ENCODE measurements at places on chromosomes 11 and 22.

DNA sequence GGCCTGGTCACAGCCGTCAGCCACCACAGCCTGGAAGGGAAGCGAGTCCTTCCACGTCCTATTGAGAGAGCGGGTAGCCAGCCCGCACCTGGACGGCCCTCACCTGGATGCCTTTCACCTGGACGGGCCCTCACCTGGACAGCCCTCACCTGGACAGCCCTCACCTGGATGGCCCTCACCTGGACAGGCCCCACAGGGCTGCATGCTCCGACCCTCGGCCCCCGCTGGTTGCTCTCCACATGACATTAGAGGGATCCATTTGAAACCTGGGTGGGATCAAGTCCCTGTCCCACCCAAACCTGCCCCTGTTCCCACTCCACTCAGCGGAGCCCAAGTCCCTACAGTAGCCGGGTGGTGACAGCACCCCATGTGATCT lies 3.7 kb downstream of the C1QTNF6 start:
- DNase-seq, result no peak

GRCh38 chr11:102589047-102589459 lies 36.1 kb downstream of the MMP20 start:
- DNase-seq, result no peak

- DNase-seq, result no peak
These were observed 145.6 kb downstream of the WNT7B start for GRCh38 chr22:45831394-45831793.

GRCh38 chr11:70032943-70033710 lies 45.0 kb upstream of the ANO1 start:
- DNase-seq, result no peak

DNA sequence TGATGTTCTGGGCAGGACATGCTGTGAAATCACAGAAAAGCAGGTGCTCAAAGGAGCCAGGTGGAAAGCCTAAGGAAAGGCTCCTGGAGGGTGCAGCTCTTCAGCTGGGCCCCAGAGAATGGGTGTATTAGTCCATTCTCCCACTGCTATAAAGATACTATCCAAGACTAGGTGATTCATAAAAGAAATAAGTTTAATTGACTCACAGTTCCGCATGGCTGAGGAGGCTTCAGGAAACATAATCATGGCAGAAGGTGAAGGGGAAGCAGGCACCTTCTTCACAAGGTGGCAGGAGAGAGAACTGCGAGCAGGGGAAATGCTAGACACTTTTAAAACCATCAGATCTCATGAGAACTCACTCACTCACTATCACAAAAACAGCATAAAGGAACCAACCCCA lies 43.1 kb upstream of the DEUP1 start:
- no peak for DNase-seq

DNA sequence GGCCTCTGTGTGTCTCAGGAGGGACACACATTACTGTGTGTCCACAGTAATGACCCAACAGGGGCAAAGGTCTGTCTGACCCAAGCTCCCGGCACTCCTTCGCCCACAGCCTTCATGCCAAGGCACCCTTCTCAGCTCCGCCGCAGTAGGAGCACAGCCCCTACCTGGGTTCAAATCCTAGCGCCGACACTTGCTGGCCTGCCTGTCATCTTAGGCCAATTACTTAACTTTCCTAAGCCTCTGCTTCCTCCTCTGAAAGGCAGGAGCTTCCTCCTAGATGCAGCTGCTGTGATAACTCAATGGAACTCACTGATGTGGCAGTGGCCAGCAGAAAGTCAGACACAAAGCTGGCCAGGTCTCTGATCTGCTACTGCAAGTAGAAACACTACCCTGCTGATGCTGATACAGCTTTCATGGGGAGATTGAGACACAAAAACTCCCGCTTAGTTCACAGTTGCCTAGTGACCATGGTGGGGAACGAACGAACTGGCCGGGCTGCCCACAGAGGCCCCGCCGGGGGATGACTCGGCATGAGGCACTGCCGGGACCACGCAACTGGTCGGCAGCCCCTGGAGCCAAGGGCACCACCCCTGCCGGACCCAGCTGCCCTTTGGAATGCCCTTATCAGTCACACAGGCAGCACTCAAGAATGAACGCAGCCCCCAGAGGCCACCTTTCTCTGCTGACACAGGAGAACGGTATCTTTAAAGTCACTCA lies 8.1 kb downstream of the EHD1 start:
- no peak for DNase-seq

GRCh38 chr11:13663631-13664071 lies 4.8 kb upstream of the FAR1 start:
- DNase-seq, result no peak

DNA sequence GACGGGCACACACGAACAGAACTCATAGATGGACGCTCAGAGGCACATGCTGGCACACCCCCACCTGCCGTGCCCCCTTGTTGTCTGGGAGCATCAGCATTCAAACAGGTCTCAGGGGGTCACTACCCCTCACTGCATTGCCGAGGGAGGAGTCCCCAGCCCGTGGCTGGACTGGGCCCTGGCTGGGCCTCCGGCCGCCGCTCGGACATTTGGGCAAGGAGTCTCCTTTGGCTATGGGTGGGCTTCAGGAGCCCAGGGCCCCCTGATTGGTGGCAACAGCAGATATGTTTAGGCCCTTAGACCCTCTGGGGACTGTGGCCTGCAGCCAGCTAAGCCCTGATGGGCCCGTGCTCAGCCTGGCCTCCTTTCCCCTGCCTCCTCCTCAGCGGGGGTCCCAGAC lies 41.9 kb downstream of the FLRT1 start:
- DNase-seq, result no peak

DNA sequence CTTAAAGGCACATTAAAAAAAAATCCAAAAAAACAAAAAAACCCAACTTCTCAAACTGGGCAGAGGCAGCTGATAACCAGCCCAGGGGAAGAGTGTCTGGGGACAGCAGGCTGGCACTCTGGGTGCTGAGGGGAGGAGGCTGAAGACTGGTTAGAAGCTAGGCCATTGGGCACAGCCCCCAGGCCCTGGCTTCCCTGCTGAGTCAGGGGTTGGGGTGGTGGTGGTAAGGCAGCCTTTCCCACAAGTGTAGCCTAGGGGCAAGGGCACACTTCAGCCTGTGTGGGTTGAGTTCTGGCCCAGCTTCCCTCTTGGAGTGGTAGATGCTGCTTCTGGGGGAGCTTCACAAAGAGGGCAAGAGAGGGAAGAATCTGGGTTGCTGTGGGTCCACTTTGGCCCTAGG lies 16.3 kb upstream of the ARFGAP3 start:
- no peak for DNase-seq

GRCh38 chr11:128525411-128526243 lies 61.7 kb downstream of the ETS1 start:
- no peak for DNase-seq

GRCh38 chr11:122319691-122320620 lies 203.9 kb upstream of the BLID start:
- DNase-seq, result no peak

GRCh38 chr11:116721988-116722387 lies 50.8 kb downstream of the BUD13 start:
- no peak for DNase-seq

- no peak for DNase-seq
These were observed 62.1 kb downstream of the LRP5 start for GRCh38 chr11:68374531-68374930.

- peak; percentile 23 for DNase-seq
These were observed 1.7 kb downstream of the PDE3B start for GRCh38 chr11:14645015-14645912.

DNA sequence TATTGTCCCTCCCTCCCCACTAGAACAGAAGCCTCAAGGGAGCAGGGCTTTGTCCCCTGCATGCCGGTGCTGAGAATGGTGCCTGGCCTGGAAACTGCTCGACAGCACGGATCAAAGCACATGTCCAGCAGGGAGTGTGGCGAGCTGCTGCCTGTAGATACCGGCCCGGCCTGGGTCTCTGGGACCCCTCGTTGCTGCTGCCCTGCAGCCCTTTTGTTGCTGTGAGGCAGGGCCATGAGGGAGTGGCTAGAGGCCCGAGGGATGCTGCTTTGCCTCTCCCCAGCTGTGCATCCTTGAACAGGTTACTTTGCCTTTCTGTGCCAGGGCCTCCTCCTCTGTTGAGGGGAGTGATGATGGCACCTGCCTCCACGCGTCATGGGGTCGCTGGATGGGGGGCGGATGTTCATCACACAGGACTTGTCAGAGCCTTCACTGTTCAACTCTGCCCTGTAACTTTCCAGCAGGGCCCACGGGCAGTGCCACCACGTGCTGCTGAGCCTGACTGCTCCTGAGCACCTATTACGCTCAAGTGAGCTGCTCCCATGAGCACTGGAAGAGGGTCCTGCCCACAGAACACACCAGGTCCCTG lies 15.3 kb upstream of the PARVG start:
- DNase-seq, result no peak

GRCh38 chr22:27204280-27204679 lies 546.9 kb downstream of the MIAT start:
- DNase-seq, result no peak

DNA sequence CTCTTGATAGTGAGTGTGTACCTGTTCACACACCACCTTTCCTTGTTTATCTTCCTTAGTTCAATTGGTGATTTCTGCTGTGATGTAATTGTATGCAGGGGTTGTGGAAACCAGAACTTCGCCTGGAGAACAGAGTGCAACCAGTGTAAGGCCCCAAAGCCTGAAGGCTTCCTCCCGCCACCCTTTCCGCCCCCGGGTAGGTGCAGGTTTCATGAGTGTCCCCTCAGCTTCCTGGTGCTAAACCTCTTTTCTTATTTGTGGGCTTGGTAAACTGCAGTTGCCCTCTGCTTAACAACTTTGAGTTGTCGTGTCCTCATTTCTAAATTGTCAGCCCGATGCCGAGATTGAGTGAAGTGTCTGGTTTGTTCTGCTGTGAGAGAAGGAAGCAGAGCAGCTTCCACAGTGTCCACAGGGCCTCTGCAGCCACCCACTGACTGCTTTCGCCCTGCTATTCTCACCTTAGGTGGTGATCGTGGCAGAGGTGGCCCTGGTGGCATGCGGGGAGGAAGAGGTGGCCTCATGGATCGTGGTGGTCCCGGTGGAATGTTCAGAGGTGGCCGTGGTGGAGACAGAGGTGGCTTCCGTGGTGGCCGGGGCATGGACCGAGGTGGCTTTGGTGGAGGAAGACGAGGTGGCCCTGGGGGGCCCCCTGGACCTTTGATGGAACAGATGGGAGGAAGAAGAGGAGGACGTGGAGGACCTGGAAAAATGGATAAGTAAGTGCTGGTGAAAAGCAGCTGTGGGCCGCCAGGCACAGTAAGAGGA lies 7.1 kb upstream of the GAS2L1 start:
- no peak for DNase-seq

DNA sequence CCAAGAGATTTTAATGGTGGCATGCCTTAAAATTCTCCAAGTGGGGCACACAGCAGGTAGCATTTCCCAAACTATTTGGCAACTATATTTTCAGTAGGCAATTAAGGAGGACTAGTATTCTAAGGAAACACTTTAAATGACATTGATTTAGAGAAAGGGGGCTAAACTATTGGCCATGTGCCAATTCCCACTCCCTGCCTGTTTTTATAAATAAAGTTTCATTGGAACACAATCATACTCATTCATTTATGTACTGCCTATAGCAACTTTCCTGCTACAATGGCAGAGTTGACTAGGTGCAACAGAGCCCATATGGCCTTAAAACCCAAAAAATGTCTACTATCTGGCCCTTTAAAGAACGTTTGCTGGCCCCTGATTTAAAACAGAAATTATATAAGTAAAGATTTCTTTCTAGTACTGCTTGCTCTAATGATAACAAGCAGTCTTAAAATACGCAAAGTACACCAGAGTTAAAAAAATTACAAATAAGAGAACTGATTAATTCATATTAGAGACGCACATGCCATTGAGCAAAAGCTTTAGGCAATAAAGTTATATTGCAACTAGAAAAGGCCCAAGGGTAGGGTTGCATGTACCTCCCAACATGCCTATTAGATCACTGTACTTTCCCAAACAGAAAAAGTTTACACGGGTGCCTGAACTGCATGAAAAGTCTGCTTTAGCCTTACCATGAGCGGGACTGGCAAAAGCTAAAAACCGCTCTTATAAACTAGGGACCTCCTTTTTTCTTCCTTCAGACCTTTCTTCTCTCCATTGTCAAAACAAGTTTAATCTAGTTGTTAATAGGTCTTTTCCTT lies 14.2 kb downstream of the E2F8 start:
- no peak for DNase-seq

- DNase-seq, result no peak
These were observed 7.3 kb downstream of the KCNJ11 start for GRCh38 chr11:17381156-17381555.

DNA sequence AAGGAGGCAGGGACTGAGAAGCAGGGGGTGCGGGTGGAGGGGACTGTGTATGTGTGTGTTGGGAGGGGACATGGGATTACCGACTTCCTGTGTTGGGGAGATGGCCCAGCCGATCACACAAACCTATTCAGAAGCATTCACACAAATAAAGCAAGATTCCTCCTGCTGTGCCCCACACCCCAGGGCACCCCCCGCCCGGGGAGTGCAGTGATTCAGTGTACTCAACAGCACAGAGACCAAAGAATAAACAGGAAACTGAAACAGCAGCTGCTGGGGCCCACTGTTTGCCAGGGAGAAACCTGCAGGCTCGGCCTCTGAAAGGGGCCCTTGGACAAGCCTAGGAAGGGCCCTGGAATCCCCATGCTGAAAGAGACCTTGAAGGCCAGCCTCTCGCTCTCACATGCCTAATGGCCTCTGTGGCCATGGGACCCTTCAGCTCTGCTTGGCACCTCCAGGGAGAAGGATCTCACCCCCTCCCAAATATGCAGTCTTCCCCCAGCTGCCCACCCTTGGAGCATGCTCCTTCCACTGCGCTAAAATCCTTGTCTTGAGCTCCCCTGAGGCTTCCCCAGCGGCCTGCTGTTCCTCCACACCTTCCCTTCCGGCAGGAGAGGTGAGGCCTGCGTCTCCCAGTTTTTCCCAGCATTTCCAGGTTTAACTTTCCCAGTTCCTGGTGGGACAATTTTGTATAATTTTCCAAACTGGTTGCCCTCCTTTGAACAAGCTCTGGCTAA lies 72.9 kb downstream of the CSNK2A3 start:
- DNase-seq, result no peak

GRCh38 chr22:44355716-44356070 lies 42.9 kb upstream of the SHISAL1 start:
- DNase-seq, result no peak

DNA sequence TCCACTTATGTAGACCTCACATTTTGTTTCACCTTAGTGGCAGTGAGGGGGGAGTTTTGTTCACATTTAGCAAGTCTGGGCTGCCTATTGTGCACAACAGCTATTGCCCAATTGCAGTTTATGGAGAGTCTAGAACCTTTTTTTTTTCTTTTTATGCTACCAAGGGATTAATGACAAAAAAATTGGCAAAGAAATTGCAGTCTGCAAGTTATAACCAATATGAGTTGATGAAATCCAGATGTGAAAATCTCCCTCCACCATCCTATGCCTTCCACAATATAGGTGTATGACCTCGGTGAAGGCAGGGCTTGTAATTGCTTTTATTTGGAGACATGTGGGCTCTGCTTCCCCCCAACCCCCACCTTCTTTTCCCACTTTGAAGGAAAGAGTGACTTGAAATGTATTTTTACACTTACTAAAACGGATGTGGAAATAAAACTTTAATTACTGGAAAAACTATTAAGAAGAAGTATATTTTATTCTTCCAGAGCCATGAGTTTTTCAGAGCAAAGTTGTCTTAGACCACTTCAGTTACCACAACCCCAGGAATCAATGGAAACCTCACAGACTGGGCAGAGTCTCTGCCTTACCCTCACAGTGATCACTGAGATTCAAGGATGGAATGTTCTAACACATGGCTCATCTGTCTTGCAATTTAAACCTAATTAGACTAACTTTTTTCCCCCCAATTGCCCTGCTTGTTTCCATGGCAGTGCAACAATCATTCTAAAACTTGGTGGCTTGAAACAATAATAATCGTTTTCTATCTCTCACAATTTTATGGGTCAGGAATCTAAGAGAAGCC lies 120.8 kb upstream of the SLC5A12 start:
- no peak for DNase-seq
